CD4-positive, alpha-beta T cell treated with Interleukin-4 for 4 hours (primary cell): ENCODE measurements at places on chromosomes 4 and X.

DNA sequence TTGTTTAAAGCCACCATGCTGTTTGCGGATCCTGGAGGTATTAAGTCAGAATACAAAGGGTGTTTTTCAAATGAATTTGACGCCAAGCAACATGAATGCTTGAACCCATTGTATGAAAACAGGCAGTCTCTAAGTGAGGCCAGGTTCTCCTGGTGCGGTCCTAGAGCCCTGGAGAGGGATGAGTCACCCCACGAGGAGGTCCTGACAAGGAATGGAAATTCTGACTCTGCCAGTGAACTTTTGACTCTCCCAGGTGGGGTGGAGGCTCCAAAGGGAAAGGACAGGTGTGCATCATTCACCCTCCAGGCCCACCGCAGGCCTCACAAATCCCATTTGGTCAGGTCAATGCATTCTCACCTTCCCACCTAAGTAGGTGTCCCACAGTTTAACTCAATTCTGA lies 1.5 kb downstream of the TRIM2 start:
- DNase-seq: peak; percentile 28

DNA sequence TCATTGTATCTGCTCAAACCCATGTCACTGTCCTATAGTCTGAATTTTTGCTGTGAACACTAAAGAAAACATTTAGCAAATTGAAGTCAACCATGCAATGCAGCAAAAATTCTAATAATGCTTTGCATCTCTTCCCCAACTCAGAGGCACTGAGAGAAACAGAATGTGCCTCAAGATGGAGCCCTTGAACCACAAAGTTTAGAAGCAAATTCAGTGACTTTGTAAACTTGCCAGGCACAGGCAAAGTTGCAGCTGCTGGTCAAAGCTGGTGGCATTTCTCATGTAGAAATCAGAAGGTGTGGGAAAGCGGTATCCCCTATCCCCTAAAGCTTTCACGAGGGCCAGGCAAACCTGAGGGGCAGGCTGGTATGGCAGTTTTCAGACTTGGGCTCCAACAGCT lies 121.7 kb upstream of the DIPK2B start:
- peak; percentile 2 for DNase-seq

DNA sequence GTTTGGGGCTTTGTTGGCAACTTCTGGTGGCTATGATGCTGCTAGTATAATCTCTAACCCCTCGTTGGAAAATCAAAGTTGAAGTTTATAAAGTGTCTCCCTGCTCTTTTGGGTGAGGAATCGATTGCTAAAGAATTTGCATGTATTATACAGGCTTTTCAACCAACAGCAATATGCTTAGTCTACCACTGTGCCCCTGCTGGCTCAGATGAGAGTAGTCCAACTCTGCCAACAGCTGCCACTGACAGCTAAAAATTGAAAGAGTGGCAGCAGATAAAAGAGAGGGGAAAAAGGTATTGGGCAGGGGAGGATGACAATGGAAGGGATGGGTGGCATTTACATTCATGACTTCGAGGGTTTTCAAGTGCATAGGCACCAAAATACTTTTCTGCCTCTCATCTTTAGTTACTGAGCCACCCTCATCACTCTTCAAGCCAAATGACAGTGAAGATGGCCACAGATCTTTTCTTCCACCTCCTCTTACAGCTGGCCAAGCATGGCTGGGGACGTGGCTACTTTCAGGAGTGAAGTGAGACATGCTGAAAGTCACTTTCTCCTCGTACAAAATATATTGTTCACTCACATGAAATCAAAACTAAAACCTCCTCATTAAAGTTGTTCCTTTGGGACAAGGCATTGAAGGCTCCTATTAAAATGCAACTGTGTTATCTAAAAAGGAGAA lies 2.7 kb upstream of the GRIA3 start:
- no peak for DNase-seq

- DNase-seq: no peak
These were observed 141.9 kb downstream of the SLIT2 start for GRCh38 chr4:20393486-20394100.

DNA sequence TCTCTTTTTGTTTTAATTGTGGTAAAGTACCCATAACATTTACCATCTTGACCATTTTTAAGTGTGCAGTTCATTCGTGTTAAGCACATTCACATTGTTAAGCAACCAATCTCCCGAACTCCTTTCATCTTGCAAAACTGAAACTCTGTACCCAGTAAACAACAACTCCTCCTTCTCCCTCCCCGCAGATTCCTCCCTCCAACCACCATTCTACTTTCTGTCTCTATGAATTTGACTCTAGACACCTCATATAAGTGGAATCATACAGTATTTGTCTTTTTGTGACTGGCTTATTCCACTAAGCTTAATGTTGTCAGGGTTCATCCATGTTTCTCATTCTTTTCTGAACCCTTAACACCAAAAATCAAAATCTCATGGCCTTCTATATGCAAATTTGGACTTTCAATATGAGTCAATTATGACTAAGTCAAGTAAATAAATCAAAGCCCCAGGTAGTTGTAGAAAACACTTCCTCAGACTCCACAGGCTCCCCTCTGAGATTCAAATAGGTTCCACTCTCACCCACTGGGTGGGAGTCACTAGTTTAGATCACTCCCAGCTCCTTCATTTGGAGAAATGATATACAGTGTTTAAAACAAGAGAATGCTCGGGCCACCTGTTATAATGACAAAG lies 9.8 kb upstream of the RTL5 start:
- DNase-seq: peak; percentile 14

- no peak for DNase-seq
These were observed 2466.9 kb downstream of the PCDH7 start for GRCh38 chr4:33187035-33187434.
